ENCODE measurements at places on chromosomes 4 and X.

- DNase-seq, result no peak
Measured at GRCh38 chr4:110119880-110120279, 78.5 kb downstream of the ELOVL6 start.

DNA sequence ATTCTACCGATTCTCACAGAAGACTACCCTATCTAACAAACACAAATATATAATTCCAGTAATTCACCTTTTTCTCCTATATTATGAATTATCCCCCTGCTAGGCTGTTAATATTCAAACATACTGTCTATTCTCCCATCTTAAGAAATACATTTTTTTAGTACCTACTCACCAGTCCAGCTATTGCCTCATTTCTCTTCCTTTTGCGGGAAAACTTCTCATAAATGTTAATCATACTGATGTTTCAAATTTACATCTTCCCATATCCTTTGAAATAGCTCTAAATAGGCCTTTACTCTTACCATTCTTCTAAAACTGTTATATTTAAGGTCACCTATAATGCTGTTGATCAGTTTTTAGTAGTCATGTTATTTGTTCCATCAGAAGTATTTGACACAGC lies 759.1 kb upstream of the SLIT2 start:
- DNase-seq, result no peak

DNA sequence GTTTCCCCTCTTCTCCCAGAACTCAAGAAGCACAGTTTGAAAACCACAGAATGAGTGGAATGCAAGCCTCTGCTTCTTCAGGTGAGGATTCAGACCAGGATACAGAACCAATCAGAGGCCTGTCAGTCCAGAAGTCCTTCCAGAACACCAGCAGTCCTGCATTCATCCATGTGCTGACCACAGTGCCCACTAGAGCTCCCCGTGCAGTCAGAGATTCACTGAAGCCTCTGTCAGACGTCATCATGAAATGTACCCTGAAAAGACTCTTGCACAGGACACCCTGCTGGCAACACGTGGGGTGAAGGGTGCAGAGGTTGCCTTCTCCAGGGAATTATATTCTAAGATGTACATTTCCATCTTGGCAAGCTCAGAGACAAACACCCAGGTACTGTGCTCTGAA lies 75.9 kb upstream of the LSM6 start:
- DNase-seq, result no peak

GRCh38 chr4:185532293-185532692 lies 3.0 kb downstream of the PDLIM3 start:
- no peak for DNase-seq

- DNase-seq, result no peak
Measured at GRCh38 chrX:107656978-107657377, 28.7 kb downstream of the PRPS1 start.

- DNase-seq, result no peak
Measured at GRCh38 chr4:69649629-69650028, 3.4 kb downstream of the UGT2A1 start.

- DNase-seq, result no peak
Measured at GRCh38 chr4:182778222-182778982, 138.8 kb downstream of the DCTD start.

GRCh38 chrX:71867680-71868079 lies 43.0 kb upstream of the NHSL2 start:
- no peak for DNase-seq

DNA sequence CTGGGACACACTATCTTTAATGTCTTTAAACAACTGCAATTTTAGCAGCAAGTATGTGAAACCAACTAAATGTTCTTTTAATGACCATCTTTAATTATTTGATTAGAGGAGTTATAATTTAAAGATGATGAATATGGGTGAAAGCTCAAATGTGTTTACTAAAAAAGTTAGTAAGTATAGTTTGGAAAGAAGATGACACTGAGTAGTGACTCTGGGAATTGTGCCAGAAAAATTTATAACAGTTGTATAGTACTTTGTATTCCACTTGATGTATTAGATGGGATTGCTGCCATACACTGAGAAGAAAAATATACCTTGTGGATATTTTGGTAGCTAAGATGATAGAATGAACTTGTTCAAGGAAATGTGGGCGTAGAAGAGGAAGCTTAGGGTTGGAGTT lies 19.5 kb upstream of the PACRGL start:
- DNase-seq, result no peak

GRCh38 chrX:38970074-38970473 lies 168.8 kb downstream of the MID1IP1 start:
- no peak for DNase-seq

GRCh38 chr4:149211876-149212275 lies 603.8 kb downstream of the IQCM start:
- DNase-seq, result no peak

- DNase-seq, result no peak
Measured at GRCh38 chrX:69066966-69067525, 98.2 kb downstream of the PJA1 start.

- no peak for DNase-seq
Measured at GRCh38 chr4:168651864-168652263, 155.0 kb downstream of the PALLD start.

DNA sequence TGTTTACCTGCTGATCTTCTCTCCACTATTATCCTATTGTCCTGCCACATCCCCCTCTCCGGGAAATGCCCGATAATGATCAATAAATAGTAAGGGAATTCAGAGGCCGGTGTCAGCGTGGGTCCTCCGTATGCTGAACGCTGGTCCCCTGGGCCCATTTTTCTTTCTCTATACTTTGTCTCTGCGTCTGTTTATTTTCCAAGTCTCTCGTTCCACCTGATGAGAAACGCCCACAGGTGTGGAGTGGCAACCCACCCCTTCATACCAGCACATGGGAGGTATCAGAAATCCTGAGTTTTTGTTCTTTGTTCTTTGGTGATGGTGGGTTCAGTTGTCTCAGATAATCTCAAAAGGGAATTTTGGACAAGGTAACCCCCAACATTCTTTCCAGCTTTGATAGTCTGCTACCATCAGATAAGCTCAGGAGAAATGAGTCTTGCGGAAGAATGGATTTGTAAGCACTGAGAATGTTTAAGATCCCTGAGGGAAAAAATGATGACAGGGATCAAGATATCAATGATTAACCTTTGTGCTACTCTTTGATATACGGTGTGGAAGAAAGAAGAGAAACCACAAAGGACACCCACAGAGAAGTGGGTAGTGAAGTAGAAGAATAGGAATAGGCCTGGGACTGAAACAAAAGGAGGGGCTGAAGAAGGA lies 117.9 kb downstream of the CEP44 start:
- DNase-seq, result no peak
